ENCODE measurements at places on chromosomes 5 and 9. TPM values are rescaled to one million over a fixed set of nuclear protein-coding genes. Genes with fewer than 3 reads are reported as not detected.

Gene OR1Q1
- total RNA-seq = not detected

Gene NUP155
- total RNA-seq = 12.3 TPM

DNA sequence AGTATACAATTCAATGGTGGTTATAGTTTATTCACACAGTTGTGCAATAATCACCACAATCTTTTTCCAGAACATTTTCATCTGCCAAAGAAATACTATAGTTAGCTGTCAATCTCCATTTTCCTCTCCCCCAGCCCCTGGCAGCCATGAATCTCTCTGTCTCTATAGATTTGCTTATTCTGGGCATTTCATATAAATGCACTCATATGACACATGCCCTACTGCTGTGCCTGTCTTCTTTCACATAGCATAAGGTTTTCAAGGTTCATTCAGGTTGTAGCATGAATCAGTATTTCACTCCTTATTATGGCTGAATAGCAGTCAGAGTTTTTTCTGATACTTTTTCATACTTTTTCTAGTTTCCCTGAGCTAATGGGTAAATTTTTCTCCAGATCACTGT lies 127.6 kb downstream of the HSPA4 start:
- DNase-seq = no peak
- H3K27ac ChIP-seq = no peak overlapping the region
- no peak overlapping the region for H3K4me3 ChIP-seq
- no peaks in the 10 kb centered on the region for H3K4me1 ChIP-seq

Gene SPATA31A3
- not detected for total RNA-seq

DNA sequence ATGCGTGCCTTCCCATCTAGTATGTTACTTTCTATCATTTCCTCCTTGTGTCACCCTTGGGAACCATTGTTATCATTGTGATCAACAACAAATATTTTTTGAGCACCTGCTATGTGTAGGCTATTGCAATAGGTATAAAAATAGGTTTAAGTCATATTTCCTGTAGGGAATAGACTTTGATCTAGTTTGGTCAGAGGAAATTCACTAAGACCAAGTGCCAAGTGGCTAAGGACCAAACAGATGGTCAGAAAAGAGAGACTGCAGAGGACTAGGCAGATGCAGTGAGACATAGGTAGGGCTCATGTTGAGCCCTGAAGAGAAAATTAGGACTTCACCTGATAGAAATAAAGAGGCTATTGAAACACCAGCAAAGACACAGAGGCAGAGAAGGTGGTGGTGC lies 430.0 kb upstream of the ADAMTSL1 start:
- H3K27ac ChIP-seq = no peak overlapping the region
- no peaks in the 10 kb centered on the region for H3K36me3 ChIP-seq
- no peaks in the 10 kb centered on the region for H3K27me3 ChIP-seq
- H3K4me1 ChIP-seq = no peaks in the 10 kb centered on the region

- H3K4me1 ChIP-seq = peaks cover 10% of the 10 kb centered on the region
- H3K36me3 ChIP-seq = no peaks in the 10 kb centered on the region
- no peak for DNase-seq
- H3K4me3 ChIP-seq = no peak overlapping the region
Measured at GRCh38 chr5:142998316-142999020, 228.3 kb downstream of the ARHGAP26 start.

Gene PLAC8L1
- 0.49 TPM for total RNA-seq

DNA sequence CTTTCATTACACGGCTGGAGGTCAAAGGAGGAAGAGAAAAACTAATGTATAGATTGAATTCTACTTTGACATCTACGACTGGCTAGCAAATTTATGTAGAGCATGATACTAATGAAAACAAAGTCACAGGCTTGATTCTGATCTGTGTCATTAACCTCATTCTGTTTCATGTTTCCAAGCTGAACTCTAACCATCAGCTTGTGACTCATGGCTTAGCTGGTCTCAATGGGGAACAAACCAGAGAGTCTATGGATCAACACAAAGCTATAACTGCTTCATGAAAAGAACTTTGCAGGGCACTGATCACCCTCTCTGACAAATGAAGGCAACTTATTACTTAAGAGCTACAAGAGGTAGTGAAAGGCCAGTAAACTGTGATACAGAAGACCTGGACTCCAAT lies 23.6 kb upstream of the PDE4D start:
- H3K27me3 ChIP-seq = no peaks in the 10 kb centered on the region
- H3K27ac ChIP-seq = no peak overlapping the region
- H3K36me3 ChIP-seq = no peaks in the 10 kb centered on the region
- H3K4me3 ChIP-seq = no peak overlapping the region
- H3K4me1 ChIP-seq = no peaks in the 10 kb centered on the region
- DNase-seq = no peak

Gene FOXD4L4
- total RNA-seq = not detected

DNA sequence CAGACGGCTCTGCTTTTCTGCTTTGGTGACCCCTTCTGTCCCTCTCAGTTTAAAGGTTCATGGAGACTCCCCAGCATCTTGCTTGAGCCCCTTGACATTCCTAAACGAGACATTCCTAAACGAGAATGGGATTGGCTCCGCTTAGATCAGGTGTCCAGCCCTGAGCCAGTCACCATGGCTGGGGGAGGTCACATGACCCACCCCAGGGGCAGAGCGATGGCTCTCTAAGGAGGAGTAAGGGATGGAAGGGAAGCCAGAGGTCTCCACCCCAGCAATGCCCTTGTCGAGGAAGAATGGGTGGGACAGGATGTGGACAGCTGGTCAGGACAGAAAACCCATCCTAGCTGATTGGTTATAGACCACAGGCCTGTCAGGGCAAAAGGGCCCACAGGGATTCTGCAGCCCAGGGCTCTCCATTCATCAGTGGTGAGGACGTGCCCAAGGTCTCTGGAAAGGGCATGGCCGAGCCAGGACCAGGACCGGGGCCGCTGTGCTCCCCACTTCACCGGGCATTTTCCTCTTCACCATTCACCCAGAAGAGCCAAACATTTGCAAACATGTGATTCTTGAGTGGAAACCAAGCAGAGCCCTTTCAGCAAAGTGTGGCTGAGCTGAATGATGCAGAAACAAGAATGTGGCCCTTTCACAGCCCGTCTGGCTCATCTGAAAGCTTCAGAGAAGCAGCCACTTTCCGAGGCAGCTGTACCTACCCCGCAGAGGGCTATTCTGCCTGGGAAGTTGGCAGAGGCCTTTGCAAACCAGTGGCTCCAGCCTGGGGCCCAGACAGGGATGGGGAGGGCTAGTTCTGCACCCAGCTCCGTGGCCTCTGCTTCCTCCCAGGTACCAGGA lies 19.8 kb upstream of the AIF1L start:
- H3K27ac ChIP-seq = no peak overlapping the region
- H3K36me3 ChIP-seq = no peaks in the 10 kb centered on the region
- peaks cover 3% of the 10 kb centered on the region for H3K4me1 ChIP-seq
- H3K4me3 ChIP-seq = no peak overlapping the region
- DNase-seq = no peak

DNA sequence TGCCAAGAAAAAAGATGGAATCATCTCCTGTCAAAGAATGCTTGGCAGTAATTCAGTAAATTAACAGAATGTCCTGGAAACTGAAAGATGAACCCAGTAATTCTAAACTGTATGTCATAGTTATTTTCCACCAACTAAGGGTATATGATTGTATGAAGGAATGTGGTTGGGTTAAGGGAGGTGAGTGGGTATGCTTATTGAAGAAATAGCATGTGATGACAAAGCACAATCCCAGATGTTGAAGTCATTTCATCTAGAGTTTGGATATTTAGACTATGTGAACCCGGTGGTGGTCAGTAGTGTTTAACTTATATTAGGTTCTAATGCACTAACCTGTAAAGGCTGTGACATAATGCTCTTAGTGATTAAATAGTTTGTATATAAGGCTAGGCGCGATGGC lies 87.3 kb downstream of the CDKN2A start:
- no peak overlapping the region for H3K27ac ChIP-seq
- H3K4me1 ChIP-seq = no peaks in the 10 kb centered on the region
- H3K4me3 ChIP-seq = no peak overlapping the region
- no peaks in the 10 kb centered on the region for H3K27me3 ChIP-seq
- DNase-seq = no peak

DNA sequence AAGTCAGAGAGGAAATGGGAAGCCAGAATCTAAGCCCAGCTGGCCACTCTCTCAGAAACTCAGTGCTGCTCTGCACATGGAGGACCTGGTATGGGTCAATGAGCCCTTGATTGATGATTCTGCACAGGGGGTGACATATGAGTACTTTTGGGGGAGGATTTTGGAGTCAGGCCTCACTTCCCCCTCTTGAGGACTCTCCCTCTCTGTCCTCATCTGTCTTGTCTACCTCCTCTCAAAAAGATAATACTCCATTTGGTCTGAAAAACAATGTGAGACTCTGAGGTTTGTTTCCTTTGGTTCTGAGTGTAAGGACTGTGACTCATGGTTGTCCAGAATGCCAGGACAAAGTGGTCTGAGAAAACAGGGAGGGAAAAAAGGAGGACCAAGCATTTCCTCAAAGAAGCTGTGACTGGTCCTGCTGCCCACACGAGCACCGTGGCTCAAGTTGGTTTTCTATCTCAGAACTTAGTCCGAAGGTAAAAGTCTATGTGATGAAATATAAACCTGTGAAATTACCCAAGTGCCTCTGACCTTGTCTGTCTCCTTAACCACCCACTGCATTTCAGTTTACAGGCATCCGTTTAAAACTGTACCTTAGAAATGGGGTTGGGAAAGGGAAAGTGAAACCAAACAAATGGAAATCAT lies 11.1 kb downstream of the TTC39B start:
- H3K36me3 ChIP-seq = no peaks in the 10 kb centered on the region
- no peak for DNase-seq
- H3K27me3 ChIP-seq = no peaks in the 10 kb centered on the region
- H3K27ac ChIP-seq = peak overlapping the region; percentile 53

DNA sequence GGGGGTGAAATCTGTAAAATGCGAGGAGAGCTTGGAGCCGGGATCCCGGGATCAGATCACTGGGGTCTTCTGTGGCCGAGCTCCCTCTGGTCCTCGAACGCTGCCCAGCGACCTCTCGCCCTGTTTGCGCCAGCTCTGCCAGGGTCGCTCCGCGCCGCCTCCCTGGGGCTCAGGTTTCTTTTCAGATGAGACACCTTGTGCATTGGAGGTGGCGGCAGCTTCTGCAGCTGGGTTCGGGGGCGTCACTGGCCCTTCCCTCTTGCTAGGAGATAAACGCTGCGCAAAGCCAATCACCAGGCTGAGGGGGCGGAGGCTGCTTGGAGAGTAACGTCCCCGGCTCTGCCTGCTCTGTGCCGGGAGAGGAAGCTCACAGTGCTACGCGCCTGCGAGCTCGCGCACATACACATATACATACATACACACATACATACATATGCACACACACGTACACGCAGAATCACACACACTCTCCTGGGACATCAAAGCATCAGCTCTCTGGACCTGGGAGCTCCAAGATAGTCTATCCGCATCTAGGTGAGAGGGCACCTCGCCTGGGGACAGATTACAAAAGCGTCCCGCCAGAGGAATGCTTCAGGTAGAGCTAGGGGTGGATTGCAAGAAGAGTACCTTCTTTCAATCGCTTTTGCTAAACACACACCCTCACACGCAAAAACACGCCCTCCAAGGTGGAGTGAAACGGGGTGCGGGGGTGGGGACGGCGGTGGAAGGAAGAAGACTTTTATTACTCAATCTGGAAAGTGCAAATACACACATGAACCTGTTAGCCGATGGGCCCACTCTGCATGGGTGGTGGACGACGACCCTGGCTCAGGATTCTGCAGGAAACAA lies at the start of gene ST8SIA4:
Gene ST8SIA4, minus strand, starts transcription at position 244 of the 849 bp plus-strand sequence. CDS start 327 bp downstream, outside the sequence.
- no peaks in the 10 kb centered on the region for H3K4me1 ChIP-seq
- peak; percentile 67 for DNase-seq
- H3K27ac ChIP-seq = peak within 1 kb of the TSS; percentile 68
- peak within 1 kb of the TSS; percentile 66 for H3K4me3 ChIP-seq
- H3K27me3 ChIP-seq = no peaks in the 10 kb centered on the region

Gene GMCL2
- total RNA-seq = not detected

Gene IFNA13
- not detected for total RNA-seq

GRCh38 chr9:120886490-120886967 lies 9.5 kb upstream of the PHF19 start:
- H3K4me1 ChIP-seq = no peaks in the 10 kb centered on the region
- H3K27me3 ChIP-seq = no peaks in the 10 kb centered on the region
- no peaks in the 10 kb centered on the region for H3K36me3 ChIP-seq
- H3K4me3 ChIP-seq = no peak overlapping the region
- DNase-seq = peak; percentile 76

Gene TLR4
- total RNA-seq = 6.6 TPM

Gene PRUNE2
- total RNA-seq = 2.0 TPM

Gene NMUR2
- total RNA-seq = not detected

Gene BHMT2
- total RNA-seq = 16.6 TPM

Gene PCSK5
- total RNA-seq = 4.4 TPM

DNA sequence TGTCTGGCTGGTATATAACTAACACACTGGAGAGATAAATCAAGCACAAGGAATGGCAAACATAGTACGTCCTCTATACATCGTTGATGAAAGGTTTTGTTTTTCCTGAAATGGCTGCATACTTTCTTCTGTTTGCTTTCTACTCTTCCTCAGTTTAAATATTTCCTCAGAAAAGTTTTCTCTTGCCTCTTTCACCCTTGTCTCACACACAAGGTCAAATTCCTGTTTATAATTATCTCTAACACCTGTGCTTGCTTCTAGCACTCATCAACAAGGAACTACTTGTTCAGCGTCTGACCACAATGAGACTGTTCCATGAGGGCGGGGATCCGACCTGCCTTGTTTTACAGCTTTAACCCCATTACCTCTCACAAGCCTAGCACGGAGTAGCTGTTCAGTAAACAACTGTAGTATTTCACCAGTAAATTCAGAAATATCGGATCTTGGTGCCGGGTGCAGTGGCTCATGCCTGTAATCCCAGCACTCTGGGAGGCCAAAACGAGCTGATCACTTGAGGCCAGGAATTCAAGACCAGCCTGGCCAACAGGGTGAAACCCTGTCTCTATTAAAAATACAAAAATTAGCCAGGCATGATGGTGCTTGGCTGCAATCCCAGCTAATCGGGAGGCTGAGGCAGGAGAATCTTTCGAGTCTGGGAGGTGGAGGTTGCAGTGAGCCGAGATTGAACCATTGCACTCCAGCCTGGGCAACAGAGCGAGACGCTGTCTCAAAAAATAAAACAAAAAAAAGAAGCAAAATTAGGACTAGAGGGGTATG lies 37.0 kb downstream of the NR6A1 start:
- H3K4me1 ChIP-seq = peaks cover 13% of the 10 kb centered on the region
- no peak for DNase-seq
- no peaks in the 10 kb centered on the region for H3K36me3 ChIP-seq
- H3K27ac ChIP-seq = peak overlapping the region; percentile 30
- peak overlapping the region; percentile 28 for H3K4me3 ChIP-seq

- no peak for DNase-seq
- no peaks in the 10 kb centered on the region for H3K36me3 ChIP-seq
- H3K4me3 ChIP-seq = no peak overlapping the region
- no peaks in the 10 kb centered on the region for H3K27me3 ChIP-seq
Measured at GRCh38 chr5:136000932-136001331, 27.9 kb upstream of the TGFBI start.

- H3K27ac ChIP-seq = peak overlapping the region; percentile 75
- peaks cover 43% of the 10 kb centered on the region for H3K4me1 ChIP-seq
- peak overlapping the region; percentile 39 for H3K4me3 ChIP-seq
Measured at GRCh38 chr9:89623925-89624420, 19.2 kb downstream of the GADD45G start.

DNA sequence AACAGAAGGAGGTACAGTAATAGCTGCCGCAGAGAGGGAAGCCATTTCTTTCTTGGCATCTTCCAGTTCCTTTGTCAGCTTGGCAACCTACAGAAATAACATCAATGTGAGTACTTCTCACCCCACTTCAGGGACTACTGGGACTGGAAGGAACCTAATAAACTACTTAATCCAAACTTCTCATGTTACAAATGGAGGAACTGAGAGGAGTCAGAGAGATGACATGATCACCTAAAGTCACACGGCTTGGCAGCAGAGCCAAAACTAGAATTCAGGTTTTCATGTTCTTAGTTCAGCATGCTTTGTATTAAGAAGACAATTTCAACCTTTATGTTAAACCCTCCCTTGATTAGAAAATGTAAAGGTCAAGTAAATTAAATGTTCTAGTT lies 44.7 kb downstream of the DIAPH1 start:
- H3K27ac ChIP-seq = no peak overlapping the region
- no peaks in the 10 kb centered on the region for H3K4me1 ChIP-seq
- H3K4me3 ChIP-seq = no peak overlapping the region

Gene SMC2
- total RNA-seq = 3.1 TPM
